ENCODE measurements at places on chromosomes 1 and 21.

- DNase-seq, result no peak
These were observed 2.8 kb upstream of the H6PD start for GRCh38 chr1:9231648-9232332.

- no peak for DNase-seq
These were observed 12.4 kb downstream of the SLC19A2 start for GRCh38 chr1:169473347-169473746.

DNA sequence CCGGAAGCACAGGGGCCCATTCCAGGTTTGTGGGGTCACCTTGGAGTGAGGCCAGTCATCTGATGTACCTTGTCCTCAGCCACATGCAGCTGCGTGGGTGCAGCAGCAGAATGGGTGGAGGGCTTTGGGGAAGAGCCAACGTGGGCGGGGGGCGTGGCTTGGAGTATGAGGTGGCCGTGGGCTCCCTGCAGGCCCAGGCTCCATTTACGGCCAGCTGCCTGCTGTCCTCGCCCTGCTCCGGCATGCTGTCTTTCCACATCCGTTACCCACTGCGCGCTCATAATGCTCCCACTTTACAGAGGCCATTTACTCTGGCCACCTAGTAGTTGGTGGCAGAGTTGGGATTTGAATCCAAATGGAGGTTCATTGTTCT, 27.8 kb upstream of the TINAGL1 start:
- DNase-seq, result no peak

GRCh38 chr1:3679098-3679555, 26.8 kb downstream of the TP73 start:
- no peak for DNase-seq

DNA sequence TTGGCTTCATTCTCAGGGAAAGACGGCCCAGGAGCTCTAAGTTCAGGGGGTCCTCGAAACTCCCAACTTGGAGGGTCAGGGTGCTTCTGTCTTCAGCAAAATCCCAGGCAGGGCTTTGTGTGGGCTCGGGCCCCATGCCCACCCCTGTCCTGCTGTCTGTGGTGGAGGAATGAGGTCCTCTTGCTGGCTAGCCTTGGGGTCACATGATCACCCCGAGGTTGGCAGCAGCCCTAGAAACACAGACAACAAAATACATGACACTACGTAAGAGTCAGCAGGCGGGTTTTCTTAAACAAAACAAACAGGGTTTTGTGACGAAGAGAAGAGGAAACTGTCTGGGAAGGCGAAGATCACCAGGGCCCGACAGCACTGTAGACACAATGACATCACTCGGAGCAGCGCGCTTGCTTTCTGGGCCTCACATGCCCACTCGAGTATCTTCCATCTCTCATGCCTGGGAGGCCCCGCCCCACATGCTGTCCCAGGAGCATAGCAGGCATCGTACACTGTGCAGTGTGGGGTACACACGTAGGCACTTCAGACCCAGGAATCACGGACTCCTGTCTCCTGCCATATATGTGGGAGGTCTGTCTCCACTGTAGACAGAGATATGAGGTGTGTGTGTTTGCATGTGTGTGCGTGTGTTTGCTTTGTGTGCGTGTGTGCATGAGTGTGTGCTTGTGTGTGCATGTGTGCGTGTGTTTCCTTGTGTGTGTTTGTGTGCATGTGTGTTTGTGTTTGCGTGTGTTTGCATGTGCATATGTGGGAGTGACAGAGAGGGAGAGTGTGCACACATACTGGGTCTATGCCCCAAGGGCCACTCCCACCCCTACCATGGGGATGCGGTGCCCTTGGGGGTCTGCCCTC, 94.7 kb downstream of the SIK1 start:
- DNase-seq, result no peak
